Activated CD4-positive, alpha-beta T cell treated with anti-CD3 and anti-CD28 coated beads for 24 hours (primary cell): ENCODE measurements at places on chromosomes 5 and 9.

- no peak for DNase-seq
Measured at GRCh38 chr5:37448941-37449340, 69.8 kb downstream of the WDR70 start.

DNA sequence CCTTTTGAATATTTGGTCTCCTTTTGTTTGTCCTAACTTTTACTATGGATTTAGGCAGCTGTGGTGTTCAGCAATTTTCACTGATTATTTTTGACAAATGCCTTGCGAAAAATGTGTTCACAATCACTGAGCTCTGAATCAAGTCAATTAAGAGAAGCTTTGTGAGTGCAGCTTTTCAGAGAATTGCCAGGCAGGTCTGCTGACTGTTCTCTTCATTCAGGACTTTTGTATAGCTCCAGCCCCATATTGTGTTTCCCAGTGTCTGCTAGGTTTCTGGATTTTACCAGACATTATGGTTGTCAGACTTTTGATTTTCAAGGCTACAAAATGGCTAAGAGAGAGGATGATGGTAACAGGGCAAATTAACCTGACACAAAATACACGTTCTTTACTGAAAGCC is 1055.9 kb downstream of the CDH18 start:
- DNase-seq = no peak

DNA sequence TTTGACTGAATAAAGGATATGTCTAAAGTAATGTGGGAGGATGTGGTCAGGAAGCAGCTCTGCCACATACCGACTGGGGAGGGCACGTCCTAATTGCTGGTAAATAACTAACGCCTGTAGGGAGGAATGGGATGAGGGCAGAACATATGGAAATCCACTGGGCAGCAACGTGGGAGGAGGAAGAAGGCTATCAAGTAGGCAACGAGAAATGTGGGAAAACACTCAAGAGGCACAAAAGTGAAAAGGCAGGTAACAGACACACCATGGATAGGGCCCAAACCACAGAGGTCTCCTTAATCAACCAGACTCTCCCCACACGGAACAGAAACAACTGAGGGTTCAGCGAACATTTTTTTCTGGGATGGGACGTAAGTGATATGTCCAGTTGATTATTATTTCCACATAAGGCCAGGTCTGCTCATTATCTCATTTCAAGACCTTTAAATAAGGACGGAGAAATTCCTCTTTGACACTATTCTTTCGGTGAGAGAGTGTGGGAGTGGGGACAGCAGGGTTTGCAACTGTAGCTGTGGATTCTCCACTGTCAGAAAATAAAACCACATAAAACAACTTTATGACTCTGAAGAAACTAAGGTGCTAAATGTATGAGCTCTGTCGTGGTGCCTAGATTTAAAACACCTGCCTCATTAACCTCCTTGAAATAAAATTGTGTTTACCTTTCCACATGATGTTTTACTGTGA is 17.0 kb downstream of the IARS1 start:
- no peak for DNase-seq

DNA sequence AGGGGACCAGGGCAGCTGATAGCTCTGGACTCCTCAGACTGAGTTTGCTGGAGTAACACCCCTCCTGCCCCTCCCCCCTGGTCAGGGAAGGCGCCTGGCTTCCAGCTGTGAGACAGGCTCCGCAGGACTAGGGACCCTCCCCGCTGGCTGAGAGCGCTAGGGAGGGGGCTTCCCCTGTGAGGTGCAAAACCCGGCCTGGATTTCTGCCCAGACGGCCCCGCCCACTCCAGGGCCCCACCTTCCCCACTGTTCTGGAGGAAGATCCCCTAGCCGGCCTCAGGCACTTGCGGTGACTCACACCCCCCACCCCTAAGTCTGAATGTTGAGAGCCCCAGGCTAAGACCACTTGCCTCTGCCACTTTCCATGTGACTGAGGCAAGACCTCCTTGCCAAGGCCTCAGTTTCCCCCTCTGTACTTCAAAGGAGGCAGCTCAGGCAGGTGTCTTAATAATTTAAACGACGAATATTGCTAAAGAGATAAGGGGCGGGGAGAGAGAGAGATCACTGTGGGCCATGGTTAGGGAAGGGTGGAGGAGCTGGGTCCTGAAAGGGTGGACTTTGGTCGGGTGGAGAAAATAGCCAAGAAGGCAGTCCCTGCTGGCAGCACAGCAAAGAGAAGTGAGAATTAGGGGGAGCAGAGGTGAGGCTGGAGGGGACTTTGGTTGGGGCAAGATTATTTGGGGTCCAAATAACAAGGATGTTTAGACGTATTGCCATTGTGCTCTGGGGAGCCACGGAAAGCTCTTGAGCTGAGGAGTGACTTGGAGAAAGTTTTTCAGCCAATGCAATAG is 1.0 kb upstream of the DAB2IP start:
- peak; percentile 18 for DNase-seq

DNA sequence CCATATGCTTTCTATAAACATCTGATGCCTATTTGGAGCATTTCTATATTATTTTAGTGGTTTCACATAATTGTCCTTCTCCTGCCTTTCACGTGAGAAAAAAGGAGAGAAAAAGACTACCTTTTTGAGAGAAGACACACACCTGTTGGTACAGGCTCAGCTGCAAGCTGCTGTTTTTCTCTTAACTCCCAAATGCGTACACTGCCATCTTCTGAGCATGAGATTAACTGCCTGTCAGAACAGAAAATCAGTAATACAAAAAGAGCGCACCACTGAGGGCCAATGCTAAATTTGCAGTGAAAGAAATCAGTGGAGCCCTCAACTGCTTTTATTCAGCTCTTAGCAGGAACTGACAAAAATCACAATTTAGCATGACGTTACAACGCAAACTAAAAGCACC is 54.9 kb downstream of the WDR41 start:
- no peak for DNase-seq

- DNase-seq = no peak
Measured at GRCh38 chr5:86546044-86546443, 71.7 kb upstream of the COX7C start.

- DNase-seq = no peak
Measured at GRCh38 chr9:34332076-34332964, 3.0 kb downstream of the NUDT2 start.

DNA sequence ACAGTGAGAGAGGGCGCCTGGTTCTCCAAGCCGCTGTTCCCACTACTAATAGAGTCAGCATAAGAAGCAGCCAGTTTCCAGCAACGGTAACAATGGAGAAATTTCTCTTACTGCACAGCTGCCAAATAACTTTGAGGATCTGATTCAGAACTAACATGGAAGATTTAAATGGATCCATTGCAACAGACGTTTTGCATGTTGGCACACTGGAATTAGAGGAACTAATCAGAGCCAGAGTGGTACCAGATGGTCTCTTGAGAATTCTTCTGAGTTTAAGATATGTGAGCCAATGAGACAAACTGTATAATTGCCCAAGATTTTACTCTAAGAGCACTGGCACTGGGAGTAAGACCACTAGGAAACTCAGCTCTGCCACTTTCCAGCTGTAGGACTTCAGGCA is 186.5 kb downstream of the EFNA5 start:
- DNase-seq = no peak

- no peak for DNase-seq
Measured at GRCh38 chr9:69609156-69609555, 63.0 kb downstream of the APBA1 start.

DNA sequence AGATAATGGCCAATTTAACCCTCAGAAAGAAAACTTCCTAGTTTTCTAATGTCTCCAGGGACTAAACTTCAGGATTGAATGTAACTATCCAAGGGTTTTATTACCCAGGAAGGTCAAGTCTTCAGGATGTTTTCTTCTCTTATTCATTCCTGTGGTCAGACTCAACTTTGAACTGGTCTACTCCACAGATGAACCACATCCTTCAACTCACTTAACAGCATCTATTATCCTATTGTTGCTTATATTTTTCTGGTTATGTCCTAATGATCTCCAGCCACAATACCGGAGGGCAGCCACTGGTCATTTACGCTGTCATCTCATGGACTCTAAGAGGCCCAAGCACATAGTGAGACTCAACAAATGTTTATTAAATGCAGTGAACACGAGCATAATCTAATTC is 47.2 kb upstream of the LIFR start:
- DNase-seq = no peak

- no peak for DNase-seq
Measured at GRCh38 chr9:18256568-18256967, 217.4 kb upstream of the ADAMTSL1 start.
